Left kidney (tissue), 8 donors: ENCODE measurements at places on chromosomes 4 and X. TPM values are rescaled to one million over a fixed set of nuclear protein-coding genes. Genes with fewer than 3 reads are reported as not detected.

- DNase-seq, result peak; percentile 44
Observed at GRCh38 chr4:185716577-185717376, 95.2 kb downstream of the SORBS2 start.

FAM184B gene
- 0.85 TPM for polyA plus RNA-seq

DNA sequence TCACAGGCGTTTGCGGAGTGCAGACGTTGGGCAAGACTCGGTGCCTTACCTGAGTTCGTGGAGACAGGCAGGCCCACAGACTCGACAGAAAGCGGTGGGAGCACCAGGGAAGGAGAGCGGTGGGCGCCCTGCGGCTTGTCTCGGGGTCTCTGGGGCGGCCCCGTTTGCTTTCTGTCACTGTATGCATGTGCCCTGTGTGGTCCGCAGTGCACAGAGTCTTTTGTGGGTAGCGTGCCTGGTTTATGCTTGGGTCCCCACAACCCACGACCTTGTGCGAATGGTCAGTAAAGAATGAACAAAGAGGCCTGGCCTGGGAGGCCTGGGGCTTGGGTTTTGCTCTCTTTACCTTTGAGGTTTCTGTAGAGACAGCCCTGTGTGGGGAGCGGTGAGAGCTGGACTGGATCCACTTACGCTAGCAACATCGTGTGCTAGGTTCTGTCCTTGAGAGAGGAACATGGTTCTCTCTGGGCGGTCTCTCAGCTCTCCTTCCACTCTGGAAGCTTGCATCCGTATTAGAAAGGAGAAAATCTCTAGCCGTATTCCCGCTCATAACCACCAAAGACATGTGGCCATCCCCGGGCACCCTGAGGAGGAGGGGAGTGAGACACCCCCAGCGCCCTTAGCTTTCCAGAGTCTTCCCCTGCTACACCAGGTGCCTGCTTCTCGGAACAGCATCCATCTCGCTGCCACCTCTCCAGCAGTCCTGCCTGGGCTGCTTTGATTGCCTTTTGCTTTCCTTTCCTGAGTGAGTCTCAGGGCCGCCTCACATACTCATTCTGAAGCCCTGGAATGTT lies 1.2 kb downstream of the TADA2B start:
- no peak for DNase-seq

- DNase-seq, result no peak
Observed at GRCh38 chrX:19912-20571, 261.1 kb upstream of the PLCXD1 start.

DNA sequence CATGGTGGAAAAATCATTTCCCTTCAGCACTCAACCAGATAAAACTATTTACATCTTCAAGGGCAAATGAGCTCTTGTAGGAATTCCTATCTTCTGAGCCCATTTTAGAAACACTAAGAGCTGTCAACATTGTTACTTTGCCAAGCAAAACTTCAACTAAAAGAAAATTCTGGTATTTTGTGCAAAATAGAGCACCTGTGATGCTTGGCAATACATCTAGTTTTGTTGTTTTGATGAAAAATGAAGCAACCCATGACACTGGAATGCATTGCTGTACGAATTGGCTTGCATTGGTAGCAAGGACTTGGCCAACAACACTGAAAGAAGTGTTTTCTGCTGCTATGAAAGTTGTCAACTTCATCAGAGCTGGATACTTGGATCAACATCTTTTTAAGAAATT lies 194.4 kb downstream of the COX18 start:
- no peak for DNase-seq

- DNase-seq, result no peak
Observed at GRCh38 chrX:103781706-103782105, 5.1 kb downstream of the PLP1 start.

MEPE gene
- polyA plus RNA-seq, result not detected

- no peak for DNase-seq
Observed at GRCh38 chrX:149467461-149467860, 37.6 kb downstream of the IDS start.

PCDH7 gene
- 18.9 TPM for polyA plus RNA-seq

DNA sequence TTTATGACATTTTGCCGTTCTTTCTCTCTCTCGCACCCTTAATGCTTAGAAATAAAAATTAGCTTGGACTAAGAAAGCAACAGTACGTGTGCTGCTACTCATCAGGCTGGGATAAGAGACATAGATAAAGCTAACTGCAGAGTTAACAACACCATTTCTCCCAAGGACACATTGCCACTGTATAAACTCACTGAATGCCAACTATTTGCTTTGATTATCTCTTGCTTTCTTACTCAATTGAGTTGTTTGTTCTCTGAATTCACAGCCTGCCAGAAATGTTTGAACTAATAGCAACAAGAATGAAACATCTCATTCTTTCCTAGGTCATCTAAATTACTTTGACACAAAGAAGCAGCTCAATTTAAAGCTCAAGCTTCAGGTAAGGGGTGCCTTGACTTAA lies 34.6 kb downstream of the F8 start:
- DNase-seq, result no peak

- no peak for DNase-seq
Observed at GRCh38 chr4:85707611-85708010, 232.7 kb downstream of the ARHGAP24 start.

- no peak for DNase-seq
Observed at GRCh38 chr4:157792716-157793115, 380.1 kb downstream of the GASK1B start.

- peak; percentile 52 for DNase-seq
Observed at GRCh38 chr4:74311696-74312313, 3.5 kb downstream of the EPGN start.

DNA sequence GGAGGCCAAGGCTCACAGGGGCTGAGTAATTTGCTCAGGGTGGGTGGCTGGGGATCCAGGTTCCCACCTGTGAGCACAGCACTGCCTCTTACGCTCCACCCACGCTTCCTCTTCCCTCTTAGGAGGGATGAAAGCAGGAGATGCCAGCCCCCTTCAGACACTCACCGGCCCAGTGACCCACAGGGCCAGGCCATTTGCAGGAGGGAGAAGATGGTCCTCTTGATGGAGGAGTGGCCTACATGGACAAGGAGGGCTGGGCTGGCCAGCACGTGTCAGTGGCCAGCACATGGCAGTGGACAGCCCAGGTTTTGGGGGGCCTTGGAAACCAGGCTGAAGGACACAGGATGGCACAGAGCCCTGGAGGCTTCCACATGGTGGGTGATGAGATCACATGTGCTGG lies 108.1 kb upstream of the PSAPL1 start:
- DNase-seq, result no peak

ATP10D gene
- polyA plus RNA-seq, result 53.3 TPM

HS3ST1 gene
- polyA plus RNA-seq, result 0.68 TPM

DNA sequence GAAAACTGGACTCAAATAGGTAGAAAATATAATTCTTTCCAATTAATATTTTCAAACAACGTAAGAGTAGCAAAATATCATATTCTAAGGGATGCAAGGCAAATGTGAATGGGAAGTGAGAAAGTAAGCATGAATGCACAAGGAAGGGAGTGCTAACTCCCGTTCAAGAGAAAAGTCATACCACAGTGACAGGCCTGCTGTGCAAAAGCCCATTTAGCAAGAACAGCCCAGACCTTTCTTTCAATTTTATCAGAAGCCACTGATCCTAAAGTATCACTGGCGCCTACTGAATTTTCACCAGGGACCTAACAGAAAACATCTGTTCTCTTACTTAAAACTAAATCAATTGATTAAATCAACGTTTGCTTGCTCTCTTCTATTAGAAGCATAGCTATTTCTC lies 157.9 kb upstream of the DKK2 start:
- DNase-seq, result no peak

GATA1 gene
- 0.48 TPM for polyA plus RNA-seq

PHEX gene
- polyA plus RNA-seq, result 0.38 TPM

DNA sequence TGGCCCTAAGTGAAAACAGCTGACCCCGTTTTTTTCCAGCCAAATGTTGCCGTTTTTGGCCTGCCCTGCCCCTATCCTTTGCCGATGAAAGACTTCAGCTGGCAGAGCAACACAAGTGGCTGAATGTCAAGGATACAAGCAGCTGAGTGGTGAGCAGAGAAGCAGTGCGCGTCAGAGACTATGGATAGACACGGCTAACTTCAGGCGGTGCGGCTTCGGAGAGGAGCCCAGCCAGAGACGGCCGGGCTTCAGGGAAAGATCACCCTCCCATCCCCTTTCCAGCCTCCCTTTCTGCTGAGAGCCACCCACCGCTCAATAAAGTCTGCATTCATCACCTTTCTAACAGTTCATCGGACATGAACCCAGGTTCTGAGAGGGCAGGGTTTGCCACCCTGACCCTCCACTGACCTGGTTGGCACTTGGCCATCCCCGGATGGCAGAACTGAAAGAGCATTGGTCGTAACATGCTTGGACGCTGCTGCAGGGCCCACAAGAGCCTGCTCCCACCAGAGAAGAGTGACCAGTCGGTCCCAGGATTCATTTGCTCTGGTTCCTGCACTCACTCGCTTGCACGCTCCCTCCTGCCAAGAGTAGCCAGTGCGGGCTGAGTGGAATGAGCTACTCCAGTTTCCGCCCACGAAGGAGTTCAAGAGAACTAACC lies 125.8 kb downstream of the PPEF1 start:
- DNase-seq, result no peak

DNA sequence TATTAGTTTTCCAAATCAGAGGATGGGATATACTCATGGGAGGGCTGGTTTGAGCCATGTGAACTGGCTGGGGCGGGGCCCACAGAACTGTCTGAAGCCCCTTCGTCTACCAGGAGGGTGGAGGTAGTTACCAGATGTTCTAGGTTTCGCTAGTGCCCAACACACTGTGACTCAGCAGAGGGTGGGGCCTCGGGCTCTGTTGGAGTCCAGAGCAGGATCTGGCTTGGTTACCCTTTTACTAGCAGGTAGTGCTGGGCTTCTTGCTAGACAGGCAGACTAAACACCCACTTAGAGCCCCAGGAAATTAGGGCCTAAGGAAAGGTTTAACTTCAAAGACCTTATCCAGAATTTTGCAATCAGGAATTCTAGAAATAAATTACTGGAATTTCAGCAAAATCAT lies 56.2 kb upstream of the CHRDL1 start:
- DNase-seq, result no peak

- no peak for DNase-seq
Observed at GRCh38 chrX:136549226-136549625, 17.2 kb downstream of the VGLL1 start.

- peak; percentile 50 for DNase-seq
Observed at GRCh38 chr4:83771113-83771705, 235.3 kb downstream of the GPAT3 start.

DNA sequence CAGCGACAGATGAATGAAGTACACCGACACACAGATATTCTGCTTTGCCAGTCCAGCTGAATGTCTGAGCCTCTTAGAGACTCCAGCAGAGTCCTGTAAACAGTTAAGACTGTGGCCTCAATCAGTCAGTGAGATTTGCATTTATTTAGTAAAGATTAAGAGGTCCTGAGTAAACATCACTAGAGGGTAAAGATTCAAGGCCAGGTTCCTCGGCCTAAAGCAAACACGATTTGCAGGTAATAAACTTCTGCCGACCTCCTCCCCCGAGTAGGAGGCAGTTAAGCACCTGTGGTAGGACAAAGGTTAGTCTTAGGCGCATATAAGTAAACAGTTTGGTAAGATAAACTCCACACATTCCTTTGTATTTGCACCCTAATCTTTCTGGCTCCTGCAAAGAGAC lies 99.6 kb downstream of the CFAP47 start:
- DNase-seq, result no peak

- DNase-seq, result no peak
Observed at GRCh38 chr4:65646136-65646535, 24.2 kb downstream of the EPHA5 start.

PABPC1L2A gene
- polyA plus RNA-seq, result not detected

LRP2BP gene
- polyA plus RNA-seq, result 6.9 TPM

DNA sequence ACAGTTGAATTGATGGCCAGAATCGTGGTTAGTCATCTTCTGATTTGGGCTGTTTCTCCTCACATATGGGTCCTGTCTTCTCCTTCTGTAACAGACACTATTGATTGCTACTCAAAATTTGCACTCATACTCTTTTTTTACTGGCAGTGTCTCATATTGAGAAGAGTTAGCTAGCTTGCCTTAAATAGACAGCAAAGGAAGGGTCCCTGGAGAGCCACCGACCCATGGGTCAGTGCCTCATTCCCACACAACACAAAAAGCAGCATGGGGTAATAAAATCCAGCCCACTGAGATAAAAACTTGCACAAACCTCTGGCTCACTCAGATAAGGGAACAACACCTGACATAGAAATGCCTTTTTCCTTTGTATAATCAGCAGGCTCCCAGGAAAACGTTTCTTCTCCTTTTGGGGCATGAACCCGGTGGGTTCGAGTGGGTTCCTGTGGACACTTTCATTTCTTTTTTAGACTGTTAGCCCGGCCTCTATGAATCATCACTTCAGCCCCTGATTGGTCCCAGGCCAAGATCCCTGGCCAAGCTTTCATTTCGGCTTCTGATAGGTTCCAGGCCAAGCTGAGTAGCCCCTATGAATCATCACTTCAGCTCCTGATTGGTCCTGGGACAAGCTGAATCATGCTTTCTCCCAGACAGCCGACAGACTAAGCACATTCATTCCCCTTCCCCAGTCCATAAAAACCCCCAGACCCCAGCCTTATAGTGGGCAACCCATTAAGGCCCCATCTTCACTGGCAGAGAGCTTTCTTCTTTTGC lies 408.1 kb downstream of the DCAF12L2 start:
- DNase-seq, result no peak

MXD4 gene
- polyA plus RNA-seq, result 49.5 TPM

HAND2 gene
- polyA plus RNA-seq, result not detected

TGIF2LX gene
- not detected for polyA plus RNA-seq

DNA sequence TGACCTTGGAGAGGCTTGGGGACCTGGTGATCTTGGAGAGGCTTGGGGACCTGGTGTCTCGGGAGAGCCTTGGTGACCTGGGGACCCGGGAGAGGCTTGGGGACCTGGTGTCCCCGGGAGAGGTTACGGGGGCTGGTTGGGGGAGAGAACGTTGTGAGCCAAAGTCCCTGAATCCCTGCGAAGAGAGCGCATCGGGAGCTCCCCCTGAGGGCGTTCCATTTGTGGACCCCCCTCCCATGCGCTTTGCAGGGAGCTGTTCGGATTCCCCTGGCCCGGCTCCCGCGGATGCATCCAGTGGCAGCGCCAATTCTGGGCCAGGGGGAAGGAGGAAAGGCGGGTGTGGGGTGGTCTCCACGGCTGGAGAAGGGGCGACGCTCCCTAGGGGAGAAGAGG lies 13.3 kb downstream of the SHOX start:
- DNase-seq, result no peak

DNA sequence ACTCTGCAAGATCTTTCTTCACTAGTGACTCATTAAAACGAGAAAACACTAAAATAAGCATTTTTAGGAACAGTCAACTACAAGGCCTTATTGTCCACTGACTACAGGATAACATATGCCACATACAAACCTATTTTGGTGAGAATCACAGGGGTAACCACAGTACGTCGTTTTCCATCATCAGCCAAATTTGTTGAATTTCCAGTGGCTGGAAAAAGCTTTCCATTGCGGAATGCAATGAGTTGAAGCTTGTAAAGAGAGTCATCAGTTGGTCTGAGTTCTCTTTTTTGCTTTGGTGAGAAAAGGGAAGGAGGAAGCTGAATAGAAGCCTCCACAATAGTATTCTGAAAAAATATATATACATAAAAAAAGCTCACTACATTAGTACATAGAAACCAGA lies 102.4 kb downstream of the ADGRA3 start:
- DNase-seq, result no peak

TBC1D8B gene
- polyA plus RNA-seq, result 6.9 TPM

USP17L5 gene
- polyA plus RNA-seq, result not detected

GRCh38 chr4:1407657-1408333 lies 1.6 kb upstream of the NKX1-1 start:
- DNase-seq, result no peak

GRCh38 chr4:98491899-98492559 lies 166.4 kb downstream of the TSPAN5 start:
- DNase-seq, result no peak

GRCh38 chr4:26028793-26029567 lies 115.0 kb downstream of the SMIM20 start:
- DNase-seq, result peak; percentile 49

ANOS1 gene
- 10.3 TPM for polyA plus RNA-seq

- DNase-seq, result no peak
Observed at GRCh38 chrX:106742805-106743204, 16.3 kb downstream of the RNF128 start.
